ENCODE measurements at places on chromosomes 7 and 10. TPM values are rescaled to one million over a fixed set of nuclear protein-coding genes. Genes with fewer than 3 reads are reported as not detected.

The TEX36 gene
- not detected for total RNA-seq

The IL6 gene
- total RNA-seq = 1.2 TPM

The ZFYVE27 gene
- total RNA-seq = 13.7 TPM

The EIF3B gene
- 79.0 TPM for total RNA-seq

The OR6V1 gene
- total RNA-seq = not detected

The NKX2-3 gene
- total RNA-seq = not detected

The CTTNBP2 gene
- 0.77 TPM for total RNA-seq

The POLR2J3 gene
- 11.1 TPM for total RNA-seq

The PITRM1 gene
- 94.5 TPM for total RNA-seq

The BAG3 gene
- 151 TPM for total RNA-seq

The SPDYE1 gene
- not detected for total RNA-seq

The CEP55 gene
- 0.40 TPM for total RNA-seq

The DGKI gene
- total RNA-seq = 0.47 TPM

The FAM25G gene
- not detected for total RNA-seq

The NOS3 gene
- total RNA-seq = 10.9 TPM

The SPDYE11 gene
- not detected for total RNA-seq

The VIPR2 gene
- total RNA-seq = 21.3 TPM

The AKR1B15 gene
- not detected for total RNA-seq

The EMX2 gene
- total RNA-seq = 0.42 TPM

The GRID1 gene
- total RNA-seq = 2.4 TPM

The FAM13C gene
- total RNA-seq = 5.4 TPM

The ELOVL3 gene
- not detected for total RNA-seq

The PRF1 gene
- total RNA-seq = 3.2 TPM

The DPYSL4 gene
- 45.2 TPM for total RNA-seq

The FKBP6 gene
- not detected for total RNA-seq

The NYAP1 gene
- total RNA-seq = 0.32 TPM

The PVRIG gene
- not detected for total RNA-seq

The OR6B1 gene
- not detected for total RNA-seq

The DKK1 gene
- not detected for total RNA-seq

The PLAC9 gene
- total RNA-seq = 23.2 TPM

The PRDX3 gene
- total RNA-seq = 288 TPM

The ELFN1 gene
- 12.0 TPM for total RNA-seq

The SUPV3L1 gene
- 40.2 TPM for total RNA-seq

The RABGEF1 gene
- total RNA-seq = 17.6 TPM

The NEBL gene
- 781 TPM for total RNA-seq

The ANKRD1 gene
- 1,326 TPM for total RNA-seq

The MEOX2 gene
- 11.2 TPM for total RNA-seq

The TFPI2 gene
- total RNA-seq = 1.4 TPM

The KLHL7 gene
- 195 TPM for total RNA-seq

The UCMA gene
- total RNA-seq = not detected

The PHKG1 gene
- total RNA-seq = 30.4 TPM

The AGBL3 gene
- 1.1 TPM for total RNA-seq

The PRRT4 gene
- 1.6 TPM for total RNA-seq

All from left ventricle myocardium superior (tissue), 1 donor.